ENCODE measurements at places on chromosomes 11 and 22.

- no peak for DNase-seq
These were observed 10.1 kb downstream of the DGCR8 start for GRCh38 chr22:20089977-20090729.

- DNase-seq = peak; percentile 67
These were observed 91.7 kb downstream of the TENM4 start for GRCh38 chr11:79348976-79349682.

DNA sequence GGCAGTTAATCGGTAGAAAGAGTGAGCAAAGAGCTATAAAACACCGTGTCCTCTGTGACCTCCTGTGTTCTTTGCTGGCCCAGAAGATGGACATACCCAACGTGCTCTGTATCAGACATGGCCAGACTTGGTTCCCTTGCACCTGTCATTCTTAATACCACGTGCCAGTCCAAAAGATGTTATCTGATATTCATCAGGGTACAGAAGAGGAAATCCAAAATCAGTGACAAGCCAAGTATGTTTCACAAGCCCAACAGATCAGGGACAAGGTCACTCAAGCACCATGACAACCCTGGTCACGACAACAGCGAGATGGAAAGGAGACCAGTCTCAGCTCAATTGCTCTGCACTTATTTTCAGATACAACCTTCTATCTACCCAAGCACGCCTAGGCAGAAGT lies 3.4 kb downstream of the LRP4 start:
- DNase-seq = no peak

DNA sequence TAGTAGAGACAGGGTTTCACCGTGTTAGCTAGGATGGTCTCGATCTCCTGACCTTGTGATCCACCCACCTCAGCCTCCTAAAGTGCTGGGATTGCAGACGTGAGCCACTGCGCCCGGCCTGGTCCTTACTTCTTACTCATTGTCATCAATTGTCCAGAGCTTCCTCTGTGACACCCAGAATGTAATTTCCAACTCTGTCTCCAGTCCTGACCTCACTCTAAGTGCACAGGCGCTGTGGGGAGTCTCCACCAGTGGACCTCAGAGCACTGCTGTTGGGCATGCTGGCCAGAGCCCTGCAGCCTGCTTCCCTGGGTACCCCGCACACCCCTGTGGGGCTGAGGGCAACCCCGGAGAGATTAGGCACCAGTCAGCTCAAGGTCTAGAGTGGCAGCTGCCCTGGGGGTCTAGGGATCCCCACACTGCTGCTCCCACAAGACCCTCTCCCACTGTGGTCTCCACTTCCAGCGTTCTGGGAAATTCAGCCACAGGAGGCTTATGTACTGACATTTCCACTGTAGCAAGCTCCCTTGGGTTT lies 1140.3 kb downstream of the TBC1D22A start:
- DNase-seq = no peak

Data from putamen (tissue), 1 donor.